Activated CD8-positive, alpha-beta memory T cell treated with anti-CD3 and anti-CD28 coated beads, Interleukin-2, amount 10 ng/mL, durations not matched to agents 7 days and 5 days (primary cell): ENCODE measurements at places on chromosomes 12 and 14. TPM values are rescaled to one million over a fixed set of nuclear protein-coding genes. Genes with fewer than 3 reads are reported as not detected.
A peak's percentile ranks its signal among the peaks of the same experiment; 100 is the strongest.

Gene EPYC
- not detected for total RNA-seq

Gene SLC6A13
- 0.35 TPM for total RNA-seq

Gene KRT78
- total RNA-seq: not detected

Gene CIROP
- total RNA-seq: not detected

Gene SSTR1
- not detected for total RNA-seq

Gene REP15
- 0.61 TPM for total RNA-seq

DNA sequence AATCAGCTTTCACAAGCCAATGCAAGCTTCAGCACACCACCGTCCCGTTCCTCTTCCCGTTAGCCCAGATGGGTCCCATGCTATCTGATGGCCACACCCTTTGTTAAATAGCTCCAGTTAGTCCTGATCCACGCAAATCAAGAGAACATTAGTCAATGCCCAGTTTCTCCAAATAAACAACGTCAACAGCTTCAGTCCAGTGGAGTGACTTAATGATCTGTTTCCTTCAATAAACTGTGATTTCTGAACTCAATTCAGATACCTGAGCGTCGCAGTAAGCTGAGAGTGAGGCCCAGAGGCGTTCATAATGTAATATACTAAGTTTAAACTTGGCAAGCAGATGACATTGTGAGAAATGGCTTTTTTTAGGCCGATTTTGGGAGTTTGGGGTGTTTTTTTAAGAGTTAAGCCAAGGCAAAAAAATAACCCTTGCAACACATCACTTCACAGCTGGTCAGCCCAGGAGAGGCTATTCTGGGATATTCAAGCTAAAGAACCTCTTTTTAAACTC, 112.3 kb downstream of the ZFP36L1 start:
- H3K4me1 ChIP-seq: peaks cover 43% of the 10 kb centered on the region
- no peak overlapping the region for H3K27ac ChIP-seq

- DNase-seq: no peak
- peak overlapping the region; percentile 68 for H3K27ac ChIP-seq
These were observed 8.1 kb upstream of the LHX5 start for GRCh38 chr12:113479590-113480335.

DNA sequence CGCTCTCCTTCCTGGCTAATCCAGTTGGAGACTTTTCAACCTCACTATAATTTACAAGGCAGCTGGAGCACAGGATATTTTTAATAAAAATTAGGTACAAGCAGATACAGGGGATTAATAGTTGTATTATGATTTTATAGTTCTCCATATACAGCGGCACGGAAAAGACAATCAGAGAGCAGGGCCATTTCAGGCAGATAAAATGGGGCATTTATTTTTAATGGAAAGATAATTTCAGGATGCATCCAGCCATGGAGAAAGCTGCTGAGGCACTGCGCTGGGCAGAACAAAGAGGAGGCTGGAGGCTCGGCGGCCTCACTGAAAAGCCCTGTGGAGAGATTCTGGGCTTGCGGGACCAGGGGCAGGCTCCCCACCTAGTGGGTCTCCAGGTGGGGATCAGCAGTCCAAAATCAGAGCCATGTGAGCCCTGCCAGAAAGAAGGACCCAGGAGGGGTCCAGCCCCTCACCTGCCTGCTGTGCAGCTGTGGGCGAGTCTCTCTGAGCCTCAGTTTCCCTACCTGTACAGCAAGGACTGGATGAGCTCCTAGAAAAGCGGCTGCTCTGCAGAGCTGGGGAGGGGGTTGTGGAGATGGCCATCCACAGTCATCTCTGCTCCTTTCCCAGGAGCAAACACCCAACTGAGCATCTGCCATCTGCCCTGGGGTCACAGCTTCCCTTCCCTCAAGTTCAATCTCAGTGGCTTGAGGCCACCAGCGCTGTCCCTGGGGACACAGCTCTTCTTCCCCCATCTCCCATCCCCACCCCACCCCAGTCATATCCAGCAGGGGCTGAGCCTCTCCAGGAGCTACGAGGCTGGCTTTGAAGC, 23.9 kb upstream of the C14orf180 start:
- H3K36me3 ChIP-seq: no peaks in the 10 kb centered on the region
- H3K4me1 ChIP-seq: no peaks in the 10 kb centered on the region
- no peak overlapping the region for H3K27ac ChIP-seq
- no peak for DNase-seq
- no peak overlapping the region for H3K4me3 ChIP-seq

DNA sequence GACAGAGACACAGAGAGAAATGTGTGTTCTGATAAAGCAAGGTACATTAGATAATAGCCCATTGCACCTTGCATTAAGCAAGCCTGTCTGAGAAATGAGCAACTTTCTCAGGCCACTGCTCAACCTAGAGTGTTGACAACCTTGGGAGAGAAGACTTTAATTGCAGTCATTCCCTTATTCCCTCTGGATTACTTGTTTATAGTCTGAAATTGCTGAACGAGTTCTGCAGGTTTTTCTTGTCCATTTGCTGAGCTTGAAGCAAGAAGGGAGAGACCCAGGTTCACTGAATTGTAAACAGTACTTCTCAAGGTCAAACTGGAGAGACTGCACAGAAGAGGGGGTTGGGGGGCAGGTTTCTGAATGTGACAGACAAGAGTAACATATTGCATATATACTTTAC, 159.4 kb upstream of the PLEKHG7 start:
- no peaks in the 10 kb centered on the region for H3K27me3 ChIP-seq
- H3K4me1 ChIP-seq: peaks cover 30% of the 10 kb centered on the region
- DNase-seq: no peak
- peaks cover 6% of the 10 kb centered on the region for H3K36me3 ChIP-seq
- H3K27ac ChIP-seq: no peak overlapping the region
- H3K4me3 ChIP-seq: no peak overlapping the region

- peaks cover 3% of the 10 kb centered on the region for H3K27me3 ChIP-seq
- no peak overlapping the region for H3K4me3 ChIP-seq
- H3K36me3 ChIP-seq: no peaks in the 10 kb centered on the region
- no peak overlapping the region for H3K27ac ChIP-seq
- DNase-seq: no peak
These were observed 352.2 kb upstream of the KITLG start for GRCh38 chr12:88932457-88932856.

- no peak overlapping the region for H3K27ac ChIP-seq
- peaks cover 30% of the 10 kb centered on the region for H3K27me3 ChIP-seq
- no peaks in the 10 kb centered on the region for H3K36me3 ChIP-seq
- no peak for DNase-seq
These were observed 682 bp downstream of the ERBB3 start for GRCh38 chr12:56080556-56081138.

DNA sequence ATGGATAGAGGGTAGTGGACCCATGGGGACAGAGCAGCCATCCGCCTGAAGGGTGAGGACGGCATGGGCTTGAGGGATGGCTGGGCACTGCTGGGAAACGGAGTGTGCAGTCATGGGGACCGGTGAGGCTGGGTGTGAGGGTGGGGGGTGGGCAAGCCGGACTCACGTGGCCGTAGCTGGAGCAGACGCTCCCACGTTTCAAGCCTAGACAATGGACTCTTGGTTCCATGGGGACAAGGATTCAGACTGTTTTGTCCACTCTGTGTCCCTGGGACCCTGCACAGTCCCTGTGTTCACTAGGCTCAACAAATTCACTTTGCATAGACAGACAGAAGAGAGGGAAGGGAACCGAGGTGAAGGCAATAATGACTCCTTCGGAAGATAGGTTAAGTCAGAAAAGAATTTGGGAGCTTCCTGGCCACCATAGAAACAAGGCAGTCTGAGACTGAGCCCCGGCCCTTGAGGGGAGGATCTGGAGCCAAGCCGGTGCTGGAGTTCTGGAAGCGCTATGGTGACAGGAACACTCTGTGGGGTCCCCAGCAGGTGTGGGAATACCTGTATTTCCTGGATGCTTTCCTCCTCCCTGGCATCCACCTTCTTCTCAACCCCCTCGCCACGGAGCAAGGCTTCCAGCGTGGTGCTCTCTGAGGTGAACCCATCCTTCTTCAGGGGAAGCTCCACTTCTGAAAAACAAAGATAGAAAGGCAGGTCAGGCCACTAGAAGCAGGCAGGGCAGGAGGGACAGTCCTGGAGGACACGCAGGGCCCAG, 162.5 kb downstream of the DPF3 start:
- no peaks in the 10 kb centered on the region for H3K4me1 ChIP-seq
- no peak overlapping the region for H3K27ac ChIP-seq
- H3K27me3 ChIP-seq: peaks cover 16% of the 10 kb centered on the region
- DNase-seq: no peak
- no peak overlapping the region for H3K4me3 ChIP-seq
- peaks cover 2% of the 10 kb centered on the region for H3K36me3 ChIP-seq

DNA sequence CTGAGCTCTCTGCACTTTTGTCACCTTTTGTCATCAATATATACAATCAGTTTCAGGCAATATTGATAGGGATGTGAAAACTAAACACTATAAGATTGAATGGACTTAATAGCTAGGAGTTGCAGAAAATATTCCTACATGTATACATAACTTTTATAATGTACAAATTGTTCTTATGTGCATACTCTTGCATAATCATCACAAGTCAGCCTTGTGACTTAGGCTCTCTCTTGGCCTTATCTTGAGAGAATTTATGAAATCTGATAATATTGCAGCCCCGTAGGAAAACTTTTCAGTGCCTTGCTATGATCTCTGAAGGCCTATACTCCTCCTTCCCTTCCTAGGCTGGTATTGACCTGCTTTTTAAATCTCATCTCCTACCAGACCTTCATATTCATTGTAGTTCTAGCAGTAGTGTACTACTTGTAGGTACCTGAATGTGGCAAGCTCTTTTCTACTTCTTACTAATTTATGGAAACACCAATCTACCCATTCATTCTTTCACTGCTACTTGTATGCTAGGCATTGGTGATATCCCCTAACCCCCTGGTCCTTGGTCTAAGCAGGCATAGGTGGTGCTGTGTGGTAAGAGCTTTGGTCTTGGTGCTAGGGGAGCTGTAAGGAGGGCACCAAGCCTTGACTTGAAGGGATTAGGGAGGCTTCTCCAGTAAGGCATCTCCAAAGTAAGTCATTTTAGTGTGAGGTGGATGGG, 100.0 kb downstream of the PRKCH start:
- H3K4me1 ChIP-seq: peaks cover 33% of the 10 kb centered on the region
- no peak overlapping the region for H3K4me3 ChIP-seq
- H3K27ac ChIP-seq: peak overlapping the region; percentile 10
- peaks cover 64% of the 10 kb centered on the region for H3K36me3 ChIP-seq

DNA sequence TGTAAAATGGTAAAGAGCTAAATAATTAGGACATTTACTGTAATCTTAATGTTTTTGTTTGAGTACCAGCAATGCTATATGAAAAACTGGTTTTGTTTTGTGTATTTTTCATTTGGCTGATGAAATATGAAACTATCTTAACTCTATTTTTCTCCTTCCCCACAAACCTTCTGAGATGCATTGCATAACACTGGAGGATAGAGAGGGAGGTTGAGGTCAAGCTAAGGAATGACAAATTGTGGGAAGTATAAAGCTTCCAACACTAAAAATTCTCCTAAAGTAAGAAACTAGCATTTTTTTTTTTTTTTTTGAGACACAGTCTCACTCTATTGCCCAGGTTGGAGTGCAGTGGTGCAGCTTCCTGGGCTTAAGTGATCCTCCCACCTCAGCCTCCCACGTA, 31.5 kb upstream of the SRP54 start:
- H3K27ac ChIP-seq: no peak overlapping the region
- no peaks in the 10 kb centered on the region for H3K4me1 ChIP-seq
- no peak overlapping the region for H3K4me3 ChIP-seq
- no peak for DNase-seq
- H3K27me3 ChIP-seq: no peaks in the 10 kb centered on the region

GRCh38 chr14:36067428-36068187, 108.9 kb downstream of the PTCSC3 start:
- H3K27me3 ChIP-seq: peaks cover 40% of the 10 kb centered on the region
- no peaks in the 10 kb centered on the region for H3K4me1 ChIP-seq
- H3K36me3 ChIP-seq: no peaks in the 10 kb centered on the region
- no peak overlapping the region for H3K4me3 ChIP-seq

- H3K4me3 ChIP-seq: no peak overlapping the region
- H3K27me3 ChIP-seq: peaks cover 5% of the 10 kb centered on the region
- no peak for DNase-seq
- H3K36me3 ChIP-seq: no peaks in the 10 kb centered on the region
- no peak overlapping the region for H3K27ac ChIP-seq
These were observed 13.3 kb downstream of the TMEM119 start for GRCh38 chr12:108584456-108585065.

- peaks cover 43% of the 10 kb centered on the region for H3K4me1 ChIP-seq
- H3K27me3 ChIP-seq: no peaks in the 10 kb centered on the region
- DNase-seq: no peak
- peaks cover 47% of the 10 kb centered on the region for H3K36me3 ChIP-seq
- H3K4me3 ChIP-seq: no peak overlapping the region
These were observed 72.3 kb downstream of the ACADS start for GRCh38 chr12:120797677-120798642.

GRCh38 chr14:73325630-73326299, 88.5 kb downstream of the PAPLN start:
- no peaks in the 10 kb centered on the region for H3K27me3 ChIP-seq
- no peak for DNase-seq
- peaks cover 16% of the 10 kb centered on the region for H3K4me1 ChIP-seq
- H3K4me3 ChIP-seq: peak overlapping the region; percentile 30
- peaks cover 2% of the 10 kb centered on the region for H3K36me3 ChIP-seq

GRCh38 chr14:68140076-68140741, 320.6 kb downstream of the RAD51B start:
- H3K36me3 ChIP-seq: no peaks in the 10 kb centered on the region
- peaks cover 4% of the 10 kb centered on the region for H3K4me1 ChIP-seq
- H3K27me3 ChIP-seq: no peaks in the 10 kb centered on the region

GRCh38 chr14:85402569-85403162, 127.3 kb upstream of the FLRT2 start:
- no peaks in the 10 kb centered on the region for H3K36me3 ChIP-seq
- H3K4me1 ChIP-seq: no peaks in the 10 kb centered on the region
- DNase-seq: no peak

DNA sequence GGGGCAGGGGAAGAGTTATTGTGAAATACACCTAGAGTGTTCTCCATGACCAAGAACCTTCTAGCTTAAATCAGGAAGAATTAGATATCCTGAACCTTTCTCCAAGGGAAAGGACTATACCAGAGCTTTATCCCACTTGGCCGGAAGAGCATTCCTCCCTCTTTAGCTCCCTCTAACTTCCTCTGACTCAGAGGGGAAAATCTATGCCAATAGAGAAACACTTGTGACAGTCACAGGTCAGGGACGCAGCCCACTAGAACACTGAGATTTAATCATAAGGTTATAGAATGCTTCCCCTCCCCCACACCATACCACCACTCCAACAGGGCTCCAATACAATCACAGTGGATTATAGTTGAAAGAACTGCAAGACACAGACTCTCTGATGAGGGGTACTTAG, 55.4 kb upstream of the RFX4 start:
- H3K27ac ChIP-seq: no peak overlapping the region
- no peak for DNase-seq
- no peak overlapping the region for H3K4me3 ChIP-seq
- peaks cover 25% of the 10 kb centered on the region for H3K27me3 ChIP-seq
- H3K36me3 ChIP-seq: no peaks in the 10 kb centered on the region

- H3K4me3 ChIP-seq: no peak overlapping the region
- peaks cover 15% of the 10 kb centered on the region for H3K27me3 ChIP-seq
- peaks cover 24% of the 10 kb centered on the region for H3K4me1 ChIP-seq
- H3K27ac ChIP-seq: no peak overlapping the region
- DNase-seq: no peak
- H3K36me3 ChIP-seq: no peaks in the 10 kb centered on the region
These were observed 32.1 kb downstream of the MVK start for GRCh38 chr12:109605599-109606228.

GRCh38 chr12:132292328-132293319, 36.8 kb downstream of the GALNT9 start:
- H3K4me1 ChIP-seq: no peaks in the 10 kb centered on the region
- no peaks in the 10 kb centered on the region for H3K27me3 ChIP-seq
- no peaks in the 10 kb centered on the region for H3K36me3 ChIP-seq
- no peak overlapping the region for H3K27ac ChIP-seq
